ENCODE measurements at places on chromosomes 4 and X.

DNA sequence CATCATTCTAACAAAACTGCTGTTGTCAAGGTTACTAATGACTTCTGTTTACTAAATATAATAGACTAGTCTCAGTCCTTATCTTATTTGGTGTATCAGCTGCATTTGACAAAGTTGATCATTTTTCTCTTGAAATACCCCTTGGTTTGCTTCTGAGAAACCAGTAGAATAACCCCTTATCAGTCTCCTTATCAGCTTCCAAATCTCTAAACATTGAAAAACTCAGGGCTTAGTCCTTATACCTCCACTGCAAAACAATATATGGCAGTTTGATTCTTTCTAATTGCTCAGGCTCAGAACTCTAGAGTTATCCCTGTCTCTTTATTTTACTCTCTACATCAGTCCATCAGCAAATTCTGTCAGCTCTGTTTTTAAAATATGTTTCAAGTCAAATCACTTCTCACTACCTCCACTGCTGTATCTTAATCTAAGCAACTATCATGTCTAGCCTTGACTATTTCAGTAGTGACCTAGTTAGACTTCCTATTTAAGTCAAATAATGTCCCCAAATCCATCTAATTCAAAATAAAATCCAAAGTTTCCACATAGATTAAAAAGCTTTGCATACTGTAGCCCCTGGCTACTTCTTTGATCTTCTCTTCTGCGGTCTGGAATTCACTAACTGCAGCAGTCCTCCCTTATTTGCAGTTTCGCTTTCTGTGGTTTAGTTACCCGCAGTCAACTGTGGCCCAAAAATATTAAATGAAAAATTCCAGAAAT lies 87.1 kb upstream of the NPNT start:
- no peak for DNase-seq

DNA sequence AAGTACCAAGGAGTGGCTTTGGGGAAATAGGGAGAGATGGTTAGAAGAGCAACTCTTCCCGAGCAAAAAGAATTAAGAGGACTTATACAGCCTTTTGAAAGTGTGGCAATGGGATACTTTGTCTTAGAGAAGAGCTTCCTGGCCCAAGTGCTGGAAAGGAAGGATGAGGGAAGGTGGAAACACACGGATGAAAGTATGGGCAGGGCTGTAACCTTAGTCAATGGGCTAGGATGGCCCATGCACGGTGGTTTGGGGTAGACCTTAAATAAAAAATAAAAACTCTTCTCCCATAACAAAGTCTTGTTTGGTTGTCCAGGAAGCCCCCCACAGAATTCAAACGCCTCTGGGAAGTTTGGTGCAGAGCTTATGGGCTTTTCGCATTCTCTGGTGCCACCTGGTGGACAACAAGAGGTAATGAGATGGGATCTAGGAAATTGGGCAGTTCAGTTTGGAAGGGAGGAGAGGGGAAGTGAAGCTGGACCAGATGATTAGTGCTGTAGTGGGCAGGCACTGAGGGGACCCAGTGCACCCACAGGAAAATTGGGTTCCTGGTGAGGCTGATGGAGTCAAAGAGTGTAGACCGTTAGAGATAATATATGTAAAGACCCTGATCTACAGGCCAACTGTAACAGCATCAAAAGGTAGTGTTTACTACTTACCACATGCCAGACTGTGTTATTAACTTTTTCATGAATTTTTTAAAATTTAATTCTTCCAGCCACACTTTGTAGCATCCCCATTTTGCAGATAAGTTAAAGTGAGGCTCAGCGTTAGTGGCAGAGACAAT lies 13.8 kb upstream of the ENOX2 start:
- DNase-seq: no peak

DNA sequence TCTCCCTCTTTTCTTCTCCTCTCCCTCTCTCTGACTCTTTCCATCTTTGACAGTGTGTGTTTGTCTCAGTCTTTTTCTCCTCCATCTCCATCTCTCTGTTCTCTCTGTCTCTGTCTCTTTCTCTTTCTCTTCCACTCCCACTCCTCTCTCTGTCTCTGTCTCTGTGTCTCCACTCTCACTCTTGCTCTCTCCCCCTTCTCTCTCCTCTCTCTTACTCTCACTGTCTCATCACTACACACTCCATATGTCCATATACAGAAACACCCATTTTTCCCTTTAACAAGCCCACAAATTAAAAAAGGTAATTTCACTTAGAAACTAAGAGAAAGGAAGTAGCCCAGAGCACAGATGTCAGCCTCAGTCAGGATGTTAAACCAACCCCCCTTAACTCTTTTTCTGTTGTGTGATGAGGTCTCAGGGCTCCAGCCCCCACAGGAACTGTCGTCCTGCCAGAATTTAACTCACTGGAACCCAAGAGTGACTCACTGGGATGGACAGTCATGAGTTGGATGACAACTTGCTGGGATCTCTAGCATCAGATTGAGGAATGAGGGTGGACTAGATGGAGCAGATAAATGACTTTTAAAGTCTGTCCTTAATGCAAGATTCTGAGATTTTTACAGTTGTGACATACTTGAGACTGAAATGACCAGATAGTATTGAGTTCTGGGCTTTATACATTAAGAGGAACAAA lies 27.5 kb downstream of the OTUD6A start:
- DNase-seq: no peak

- DNase-seq: peak; percentile 0
Measured at GRCh38 chrX:31036895-31037294, 34.9 kb downstream of the FTHL17 start.

DNA sequence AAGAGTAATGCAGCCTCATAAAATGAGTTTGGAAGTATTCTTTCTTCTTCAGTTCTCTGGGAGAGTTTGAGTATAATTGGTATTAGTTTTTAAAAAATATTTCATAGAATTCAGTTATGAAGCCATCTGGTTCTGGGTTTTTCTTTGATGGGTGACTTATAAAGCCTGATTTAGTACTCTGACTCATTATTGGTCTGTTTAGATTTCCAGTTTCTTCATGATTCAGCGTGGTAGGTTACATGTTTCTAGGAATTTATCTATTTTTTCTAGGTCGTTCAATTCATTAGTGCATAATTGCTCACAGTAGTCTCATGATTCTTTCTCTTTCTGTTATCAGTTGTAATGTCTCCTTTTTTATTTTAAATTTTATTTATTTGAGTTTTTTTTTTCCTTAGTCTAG lies 111.2 kb downstream of the CEP44 start:
- DNase-seq: no peak

GRCh38 chr4:184310881-184311709 lies 93.4 kb upstream of the ENPP6 start:
- DNase-seq: no peak

- no peak for DNase-seq
Measured at GRCh38 chr4:68724426-68724825, 54.0 kb upstream of the UGT2B15 start.

GRCh38 chrX:154488336-154489075 lies 1.9 kb downstream of the SLC10A3 start:
- no peak for DNase-seq

DNA sequence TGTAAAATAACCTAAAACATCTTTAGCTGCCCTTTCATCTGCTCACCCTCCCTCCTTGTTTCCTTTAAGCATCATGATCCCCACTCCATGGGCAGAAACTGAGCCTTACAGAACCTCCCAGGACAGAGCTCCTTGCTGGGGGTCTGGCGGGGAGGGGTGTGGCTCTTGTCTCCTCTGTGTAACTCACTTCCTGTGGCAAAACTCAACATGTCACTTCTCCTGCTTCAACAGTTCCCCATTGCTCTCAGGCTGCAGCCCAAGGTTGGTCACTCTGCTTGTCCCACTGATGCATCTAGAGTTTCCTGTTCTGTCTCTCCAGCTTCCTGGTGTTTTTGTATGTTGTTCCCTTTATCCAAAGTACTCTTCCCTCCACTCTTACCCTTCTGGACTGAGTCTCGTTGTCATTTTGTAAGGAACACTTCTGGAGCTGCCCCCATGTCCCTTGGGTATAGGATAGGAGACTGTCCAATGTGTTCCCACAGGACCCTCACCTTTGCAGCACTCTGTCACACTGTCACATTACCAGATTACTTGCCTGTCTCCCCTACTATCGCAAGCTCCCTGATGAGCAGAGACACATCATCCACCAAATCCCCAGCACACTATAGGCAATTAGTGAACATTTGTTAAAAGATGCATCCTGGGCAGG lies 19.6 kb downstream of the TMEM31 start:
- no peak for DNase-seq

DNA sequence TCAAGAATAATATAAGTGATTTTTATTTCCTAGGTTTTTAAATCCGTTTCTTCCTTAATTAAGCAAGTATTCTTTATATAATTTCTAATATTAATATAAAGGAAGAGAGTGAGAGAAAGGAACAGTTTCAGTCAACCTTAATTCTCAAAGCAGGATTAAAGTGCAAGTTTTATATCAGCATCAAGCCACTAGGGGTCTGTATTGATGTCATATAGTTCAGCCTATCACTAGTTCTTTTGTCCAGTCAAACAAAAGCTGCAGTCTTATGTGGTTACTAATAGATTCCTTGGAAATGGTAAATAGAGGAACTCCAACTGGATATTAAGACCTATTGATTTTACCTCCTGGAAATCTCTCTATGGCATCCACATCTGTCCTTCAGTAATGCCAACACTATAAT lies 82.0 kb downstream of the NAP1L3 start:
- DNase-seq: no peak

DNA sequence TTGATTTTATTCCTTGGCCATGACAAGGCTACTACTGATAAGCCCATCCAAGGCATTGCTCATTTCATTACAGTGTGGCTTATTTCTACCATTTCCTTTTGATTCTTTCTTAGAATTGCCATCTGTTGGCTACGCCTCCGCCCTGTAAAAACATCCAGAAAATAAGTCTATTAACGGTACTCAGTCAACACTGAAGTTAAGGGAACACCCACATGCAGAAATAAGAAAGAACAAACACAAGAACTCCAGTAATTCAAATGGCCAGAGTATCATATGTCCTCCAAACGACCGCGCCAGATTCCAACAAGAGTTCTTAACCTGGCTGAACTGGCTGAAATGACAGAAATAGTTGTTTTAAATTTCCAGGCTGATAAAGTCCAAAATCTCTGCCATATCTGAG lies 90.3 kb downstream of the CXXC4 start:
- no peak for DNase-seq

DNA sequence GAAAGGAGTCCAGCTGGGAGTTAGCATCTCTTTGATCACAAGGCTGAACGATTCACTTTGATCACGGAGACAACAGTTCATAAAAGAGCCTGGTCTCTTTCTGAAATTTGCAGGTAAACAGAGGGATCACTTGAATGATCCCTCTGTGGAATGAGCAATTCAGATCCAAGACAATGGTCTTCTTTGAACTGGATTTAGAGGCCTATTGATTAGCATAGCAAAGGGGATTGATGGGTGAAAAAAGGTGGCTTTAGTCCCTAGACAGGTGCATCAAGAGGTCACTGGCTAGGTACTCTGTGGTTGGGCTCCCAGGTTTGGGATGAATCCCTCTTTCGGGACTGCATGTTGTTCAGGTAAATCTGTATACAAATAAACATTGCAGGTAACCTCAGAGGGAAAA lies 223.8 kb upstream of the TAPT1 start:
- no peak for DNase-seq

GRCh38 chr4:155973639-155974475 lies 20.2 kb upstream of the CTSO start:
- DNase-seq: no peak

DNA sequence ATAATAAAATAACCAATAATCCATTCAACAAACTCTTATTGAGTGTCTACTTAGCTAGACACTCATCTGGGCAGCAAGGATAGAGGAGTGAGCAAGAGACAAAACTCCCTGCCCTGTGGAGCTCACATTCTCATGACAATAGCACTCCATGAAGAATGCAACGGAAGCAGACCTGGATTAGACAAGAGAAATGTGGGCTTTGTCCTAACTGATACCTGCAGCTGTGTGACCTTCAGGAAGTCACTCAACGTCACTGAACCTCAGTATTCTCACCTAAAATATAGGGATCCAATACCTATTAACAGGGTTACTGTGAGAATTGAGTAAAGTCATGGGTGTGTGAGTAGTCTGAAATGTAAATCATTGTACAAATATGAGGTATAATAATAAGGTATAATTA lies 61.2 kb downstream of the NDNF start:
- DNase-seq: no peak

DNA sequence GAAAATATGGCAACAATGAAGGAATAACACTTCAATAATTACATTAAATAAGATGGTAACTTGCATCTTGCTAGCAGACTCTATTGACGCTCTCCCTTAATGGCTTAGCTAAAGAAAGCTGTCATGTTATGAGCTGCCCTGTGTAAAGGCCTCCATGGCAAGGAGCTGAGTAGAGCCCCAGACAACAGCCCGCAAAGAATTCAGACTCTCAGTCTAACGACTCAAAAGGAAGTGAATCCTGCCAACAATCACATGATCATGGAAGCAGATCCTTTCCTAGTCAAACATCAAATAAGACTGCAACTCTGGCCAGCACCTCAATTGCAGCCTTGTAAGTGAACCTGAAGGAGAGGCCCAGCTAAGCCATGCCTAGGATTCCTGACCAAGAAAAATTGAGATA lies 157.6 kb downstream of the MAB21L2 start:
- DNase-seq: no peak

DNA sequence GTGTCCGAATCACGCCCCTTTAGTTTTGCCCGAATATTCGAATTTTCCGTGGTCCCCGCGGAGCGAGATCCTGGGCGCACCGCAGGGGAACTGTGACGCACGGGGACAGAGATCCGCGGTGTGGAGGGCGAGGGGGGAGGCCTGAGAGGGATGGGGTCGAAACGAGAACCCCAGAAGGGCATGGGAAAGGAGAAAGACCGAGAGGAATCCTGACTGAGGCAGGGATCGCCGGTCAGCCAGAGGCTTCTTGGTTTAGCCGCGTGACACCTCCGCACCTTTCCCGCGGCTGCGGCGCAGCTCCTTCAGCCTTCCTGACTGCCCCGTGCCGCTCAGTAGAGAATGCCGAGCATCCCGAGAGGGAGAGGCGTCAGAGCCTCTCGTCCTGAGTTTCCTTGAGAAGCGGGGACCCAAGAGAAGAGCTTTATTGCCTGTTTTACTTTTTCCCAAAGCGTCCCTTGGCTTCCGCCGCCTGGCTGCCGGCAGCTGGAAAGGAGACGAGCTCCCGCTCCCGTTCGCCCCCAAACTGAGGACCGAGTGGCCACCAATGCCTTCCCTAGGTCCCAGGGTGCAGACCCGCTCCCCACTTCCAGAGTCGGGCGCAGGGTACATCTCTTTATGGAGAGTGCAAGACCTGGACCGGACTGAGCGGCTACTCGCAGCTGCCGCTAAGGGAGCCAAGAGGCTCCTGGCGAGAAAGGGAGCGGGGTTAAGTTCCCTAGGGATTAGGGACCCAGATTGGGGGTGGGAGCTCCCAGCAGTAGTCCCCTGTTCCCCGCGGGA lies 911 bp upstream of the GPR50 start:
- no peak for DNase-seq

DNA sequence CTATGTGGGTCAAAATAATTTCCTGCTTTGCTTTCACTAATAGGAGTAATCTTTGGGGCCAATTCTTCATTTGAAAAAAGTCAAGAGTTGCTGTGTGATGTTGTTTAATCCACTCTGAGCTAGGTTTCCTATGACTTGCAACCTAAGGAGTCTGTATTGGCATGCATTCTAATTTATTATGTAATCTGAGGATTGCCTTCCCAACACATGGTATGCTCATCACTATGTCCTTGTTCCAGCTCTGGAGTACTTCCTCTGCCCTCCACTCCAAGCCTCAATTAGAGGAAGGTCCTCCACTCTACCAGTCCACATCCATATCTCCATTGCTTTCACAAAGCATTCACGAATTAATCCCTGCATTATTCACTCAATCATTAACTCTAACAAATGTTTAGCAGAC lies 56.1 kb downstream of the PPP3CA start:
- DNase-seq: no peak

- no peak for DNase-seq
Measured at GRCh38 chrX:48520976-48521352, 644 bp upstream of the EBP start.

GRCh38 chr4:123952530-123953274 lies 556.1 kb downstream of the SPRY1 start:
- no peak for DNase-seq

Measured in stimulated activated naive CD4-positive, alpha-beta T cell treated with Interleukin-2 at 50 U/mL for 16 hours (primary cell).